Stimulated activated CD4-positive, alpha-beta T cell treated with anti-CD3 and anti-CD28 coated beads, Interleukin-1b, Interleukin-23, amount 100 ng/mL, for 1 hour (primary cell): ENCODE measurements at places on chromosomes 7 and 10.
A peak's percentile ranks its signal among the peaks of the same experiment; 100 is the strongest.

DNA sequence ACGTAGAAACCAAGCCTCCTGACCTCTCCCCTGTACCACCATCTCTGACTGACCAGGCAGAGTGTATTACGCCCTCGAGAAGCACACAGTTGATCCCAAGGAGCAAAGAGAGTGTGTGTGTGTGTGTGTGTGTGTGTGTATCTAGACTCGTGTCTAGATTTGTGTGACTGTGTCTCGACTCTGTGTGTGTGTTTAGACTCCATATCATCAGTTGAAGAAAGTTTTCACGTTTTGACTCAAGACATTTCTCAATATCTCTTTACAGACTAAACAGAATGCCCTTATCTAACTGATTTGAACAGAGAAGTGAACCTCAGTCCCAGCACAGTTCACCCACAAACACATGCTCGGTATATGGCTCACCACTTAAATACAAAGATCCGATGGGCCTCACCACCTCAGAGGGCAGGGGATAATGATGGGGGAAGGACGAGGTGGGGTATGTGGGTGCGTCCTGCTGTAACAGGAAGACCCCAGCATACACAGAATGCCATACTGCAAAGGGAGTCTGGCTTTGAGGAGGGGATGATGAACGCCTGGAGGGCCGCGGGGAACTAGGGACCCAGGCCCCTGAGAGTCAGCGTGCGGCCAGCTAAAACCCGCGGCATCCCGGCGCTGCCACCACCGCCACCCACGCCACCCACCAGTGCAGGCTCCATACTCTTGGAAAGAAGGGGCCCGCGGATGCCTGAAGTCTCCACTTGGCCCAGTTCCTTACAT is 780 bp downstream of the ALDH18A1 start:
- no peak for DNase-seq

DNA sequence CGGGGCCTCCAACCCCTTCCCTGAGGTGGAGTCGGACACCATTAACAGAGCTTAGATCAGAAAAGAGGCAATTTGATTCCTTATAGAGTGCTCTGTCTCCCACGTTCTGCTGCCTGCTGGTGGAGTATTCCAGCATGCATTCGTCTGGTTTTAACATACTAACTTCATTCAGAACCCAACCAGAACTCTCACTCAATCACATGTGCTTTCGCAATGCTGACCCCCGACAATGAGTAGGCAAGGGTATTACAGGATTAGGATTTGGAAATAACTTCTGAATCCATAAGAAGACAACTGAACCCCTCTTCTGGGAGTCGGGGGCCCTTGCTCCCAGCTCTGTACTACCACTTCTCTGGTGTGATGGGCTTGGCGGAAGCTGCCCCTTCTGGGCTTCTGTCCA is 55.7 kb upstream of the HABP2 start:
- DNase-seq = no peak

GRCh38 chr10:89001024-89001728 is 10.6 kb downstream of the FAS start:
- DNase-seq = no peak

DNA sequence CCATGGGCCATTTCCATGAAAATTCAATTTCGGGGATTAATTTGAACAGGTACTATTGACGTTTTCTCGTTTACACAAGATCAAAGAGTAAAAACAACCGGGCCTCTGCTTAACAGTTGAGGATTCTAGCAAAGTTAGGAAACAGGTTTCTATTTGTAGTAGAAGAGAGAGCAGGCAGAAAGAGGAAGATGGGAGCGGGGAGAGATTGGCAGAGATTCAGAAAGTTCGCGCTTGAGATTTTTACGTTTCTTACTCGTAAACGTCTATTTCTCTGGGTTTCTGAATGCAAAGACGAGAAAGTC is 571 bp upstream of the VWC2 start:
- DNase-seq = no peak

- DNase-seq = no peak
These were observed 209.3 kb upstream of the KMT2E start for GRCh38 chr7:104804696-104805095.

DNA sequence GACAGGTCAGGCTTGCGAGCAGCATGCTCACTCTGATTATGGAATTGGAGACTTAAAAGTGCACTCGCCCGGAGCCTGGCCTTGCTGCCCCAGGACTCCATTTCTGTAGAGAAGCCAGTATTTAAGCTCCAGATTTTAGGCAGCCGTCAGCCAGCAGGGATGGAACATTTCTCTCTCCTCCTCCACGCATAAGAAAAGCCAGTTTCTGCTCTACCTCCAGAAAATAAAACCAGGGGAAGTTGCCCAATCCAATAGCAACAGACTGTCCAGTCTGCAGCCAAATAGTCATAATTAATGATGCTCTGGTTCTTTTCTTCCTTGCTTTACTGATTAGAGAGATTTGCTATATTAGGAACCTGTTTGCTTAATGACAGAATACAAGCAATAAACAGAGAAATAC is 203.2 kb downstream of the GFRA1 start:
- DNase-seq = no peak

GRCh38 chr7:132869166-132869861 is 212.6 kb downstream of the CHCHD3 start:
- no peak for DNase-seq

GRCh38 chr10:123270806-123271205 is 116.6 kb downstream of the BUB3 start:
- DNase-seq = no peak

DNA sequence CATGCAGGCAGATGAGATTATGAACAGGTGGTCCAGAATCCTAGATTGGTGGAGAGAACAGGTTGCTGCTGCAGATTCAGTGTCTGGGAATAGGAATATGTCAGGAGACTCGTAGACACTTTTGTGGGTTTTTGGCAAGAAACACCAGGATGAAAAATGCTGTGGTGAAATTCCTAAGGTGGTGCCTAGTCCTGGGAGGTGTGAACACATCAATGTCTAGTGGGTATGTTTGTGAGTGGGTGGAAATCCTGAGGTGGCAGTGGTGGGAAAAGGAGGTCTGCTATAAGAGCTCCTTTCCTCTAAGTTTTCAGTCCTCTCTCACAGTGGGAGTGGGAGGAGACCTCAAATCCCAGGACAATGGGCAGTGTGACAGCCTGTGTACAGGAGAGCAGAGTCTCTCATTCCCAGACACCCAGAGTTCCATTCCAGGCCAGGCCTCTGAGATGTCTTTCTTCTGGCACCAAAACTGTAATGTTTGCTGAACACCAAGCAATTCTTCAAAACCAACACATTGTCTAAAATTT is 5.1 kb downstream of the ERV3-1 start:
- no peak for DNase-seq

DNA sequence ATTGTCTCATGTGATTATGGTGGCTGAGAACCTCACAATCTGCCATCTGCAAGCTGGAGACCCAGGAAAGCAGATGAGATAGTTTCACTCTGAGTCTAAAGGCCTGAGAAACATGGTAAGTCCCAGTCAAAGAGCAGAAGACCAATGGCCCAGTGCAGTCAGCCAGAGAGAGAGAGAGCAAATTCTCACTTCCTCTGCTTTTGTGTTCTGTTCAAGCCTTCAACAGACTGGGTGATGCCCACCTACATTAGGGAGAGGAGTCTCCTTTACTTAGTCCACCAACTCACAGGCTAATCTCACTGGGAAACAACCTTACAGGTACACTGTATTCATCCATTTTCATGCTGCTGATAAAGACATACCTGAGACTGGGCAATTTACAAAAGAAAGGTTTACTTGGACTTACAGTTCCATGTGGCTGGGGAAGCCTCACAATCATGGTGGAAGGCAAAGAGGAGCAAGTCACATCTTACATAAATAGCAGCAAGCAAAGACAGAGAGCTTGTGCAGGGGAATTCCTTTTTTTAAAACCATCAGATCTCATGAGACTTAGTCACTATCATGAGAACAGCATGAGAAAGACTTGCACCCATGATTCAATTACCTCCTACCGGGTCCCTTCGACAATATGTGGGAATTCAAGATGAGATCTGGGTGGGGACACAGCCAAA is 4.7 kb upstream of the FRMPD2 start:
- no peak for DNase-seq

- DNase-seq = no peak
These were observed 119.0 kb downstream of the ANKRD26 start for GRCh38 chr10:26981232-26981824.

- DNase-seq = no peak
These were observed 57.0 kb upstream of the CDCA7L start for GRCh38 chr7:22002726-22003125.

DNA sequence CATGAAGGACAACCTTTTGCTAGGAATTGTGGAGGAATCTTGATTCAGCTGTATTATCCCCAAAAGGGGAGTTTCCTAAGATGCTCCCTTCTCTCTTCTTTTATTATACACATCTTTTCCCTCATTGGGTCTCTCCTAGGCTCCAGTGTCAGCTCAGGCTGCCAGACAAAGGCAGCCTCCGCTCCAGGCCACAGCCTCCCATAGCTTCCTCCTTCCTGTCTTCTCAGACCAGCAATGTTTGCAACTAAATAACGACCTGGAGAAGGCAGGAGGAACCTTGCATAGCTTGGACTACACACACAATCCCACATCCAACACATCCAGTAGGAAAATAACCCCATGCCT is 12.3 kb downstream of the SFXN3 start:
- DNase-seq = no peak

- no peak for DNase-seq
These were observed 226.2 kb downstream of the COBL start for GRCh38 chr7:51090411-51090810.

DNA sequence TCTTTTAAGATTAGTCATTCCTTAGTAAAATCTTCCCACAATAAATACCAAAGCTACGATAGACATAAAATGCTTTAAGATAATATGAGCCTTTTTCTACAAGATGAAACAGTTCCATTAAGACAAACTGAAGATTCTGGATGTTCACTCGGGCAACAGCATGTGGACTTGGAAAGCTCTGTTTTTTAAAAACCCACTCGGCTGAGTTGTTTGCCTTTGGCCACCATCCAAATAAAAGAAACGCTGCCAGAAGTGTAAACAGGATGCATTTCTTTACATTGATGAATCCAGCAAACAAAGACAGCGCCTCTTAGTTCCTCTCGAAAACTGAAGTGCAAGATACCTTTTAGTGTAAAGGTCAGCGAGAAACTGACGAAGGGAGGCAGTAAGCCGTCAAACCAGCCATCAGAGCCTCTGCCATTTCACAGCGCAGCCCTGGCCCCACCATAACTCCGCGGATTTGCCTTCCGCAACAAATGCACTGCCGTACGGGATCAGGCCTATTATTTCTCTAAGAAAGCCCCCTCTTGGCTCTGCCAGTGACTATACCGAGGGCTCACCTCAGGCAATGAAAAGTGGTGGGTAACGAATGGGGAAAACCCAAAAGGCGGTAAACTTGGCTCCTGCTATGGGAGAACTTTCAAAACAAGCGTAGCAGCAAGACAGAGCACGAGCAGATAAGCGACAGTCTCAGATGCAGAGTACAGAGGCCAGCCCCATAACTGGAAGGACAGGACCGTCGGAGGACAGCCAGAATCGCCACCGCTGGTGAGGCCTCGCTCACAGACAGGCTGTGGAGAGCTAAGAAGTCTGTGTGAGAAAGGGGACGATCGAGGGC is 41.4 kb downstream of the GNA12 start:
- no peak for DNase-seq

GRCh38 chr10:13347500-13348156 is 465 bp downstream of the SEPHS1 start:
- DNase-seq = peak; percentile 68

DNA sequence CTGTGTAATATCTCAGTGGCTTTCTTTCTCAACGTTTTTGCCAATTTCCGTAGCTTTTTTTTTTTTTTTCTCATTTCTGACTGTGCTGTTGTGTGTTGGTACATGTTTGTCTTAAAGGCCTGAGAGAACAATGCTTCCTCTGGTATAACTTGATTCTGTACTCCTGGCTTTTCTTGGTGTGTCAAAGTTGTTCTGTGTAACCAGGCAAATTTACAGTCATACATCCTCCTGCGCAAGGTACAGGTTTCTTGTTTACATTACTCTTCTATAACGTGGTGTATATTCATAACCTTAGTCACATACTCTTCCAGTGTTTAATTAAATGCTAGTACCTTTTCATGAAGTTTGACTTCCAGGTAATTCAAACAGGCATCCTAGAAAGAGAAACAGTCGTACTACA is 8.3 kb upstream of the ARHGAP12 start:
- DNase-seq = no peak

DNA sequence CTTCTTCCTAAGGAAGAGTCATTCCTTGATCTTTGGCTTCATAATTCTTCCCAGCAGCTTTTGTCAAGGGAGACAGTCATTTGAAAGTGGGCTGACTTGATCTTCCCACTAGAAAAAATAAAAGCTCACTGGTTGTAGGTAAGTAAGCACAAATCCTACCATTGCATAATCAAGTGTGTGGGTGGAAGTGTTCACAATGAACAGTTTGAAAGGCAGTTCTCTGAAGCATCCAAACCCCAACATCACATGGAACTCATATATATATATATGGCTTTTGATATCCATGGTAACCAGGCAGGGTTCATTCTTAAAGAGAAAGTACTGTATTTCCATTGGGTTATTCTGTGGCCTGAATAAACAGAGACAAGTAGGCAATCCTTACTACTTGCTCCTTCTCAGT is 51.6 kb downstream of the ARMH3 start:
- DNase-seq = no peak
